Right lung (tissue), 10 donors: ENCODE measurements at places on chromosomes 2 and 18.

GRCh38 chr2:178521304-178522150 is 41.3 kb downstream of the PLEKHA3 start:
- no peak for DNase-seq

GRCh38 chr2:152920846-152921245 is 202.4 kb downstream of the ARL6IP6 start:
- no peak for DNase-seq

- DNase-seq: no peak
These were observed 33.0 kb upstream of the GREB1 start for GRCh38 chr2:11500702-11501303.

GRCh38 chr18:21366896-21367295 is 124.9 kb downstream of the GREB1L start:
- no peak for DNase-seq
